Left renal cortex interstitium (tissue), 4 donors: ENCODE measurements at places on chromosomes 5 and 9. TPM values are rescaled to one million over a fixed set of nuclear protein-coding genes. Genes with fewer than 3 reads are reported as not detected.

GRCh38 chr5:127562252-127562651 is 44.8 kb downstream of the PRRC1 start:
- no peak for DNase-seq

DNA sequence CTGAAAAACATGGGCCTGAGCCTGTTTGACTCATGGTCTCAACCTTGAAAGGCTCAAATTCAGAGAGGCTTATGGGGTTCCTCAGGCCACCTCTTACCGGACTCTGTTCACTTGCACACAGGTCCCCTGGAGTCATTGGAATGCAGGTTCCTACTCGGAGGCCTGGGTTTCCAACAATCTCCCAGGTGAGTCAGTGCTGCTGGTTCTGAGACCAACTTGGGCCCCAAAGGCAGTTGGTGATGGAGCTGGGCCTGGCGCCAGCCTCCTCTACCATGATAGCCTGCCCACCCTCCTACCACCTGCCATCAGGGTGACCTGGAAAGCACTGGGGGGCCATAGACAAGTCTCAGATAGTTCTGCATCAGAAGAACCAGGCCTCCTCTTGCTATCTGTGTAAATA is 188.4 kb downstream of the RGS3 start:
- no peak for DNase-seq

DNA sequence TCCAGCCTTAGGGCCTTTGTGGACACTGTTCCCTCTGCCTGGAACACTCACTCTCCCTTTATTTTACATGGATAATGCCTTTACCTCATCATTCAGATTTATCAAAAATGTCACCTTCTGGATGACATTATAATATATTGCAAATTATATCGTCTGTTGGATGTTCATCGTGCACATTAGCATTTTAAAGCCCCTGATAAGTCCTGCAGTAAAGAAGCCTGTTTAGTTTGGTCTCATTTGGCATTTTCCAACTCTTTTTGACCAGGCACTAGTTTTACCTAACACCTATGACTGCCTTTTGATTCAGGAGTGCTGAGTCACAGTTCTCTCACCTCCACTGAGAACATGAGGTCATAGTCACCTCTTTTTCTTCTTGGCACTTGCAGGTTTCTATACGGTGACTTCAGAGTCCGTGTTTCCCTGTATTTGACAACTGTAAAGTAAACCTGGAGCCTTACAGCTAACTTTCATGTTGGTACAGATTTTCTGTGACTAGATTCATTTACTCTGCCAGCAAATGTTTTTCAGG is 57.7 kb upstream of the STC2 start:
- DNase-seq, result no peak

DNA sequence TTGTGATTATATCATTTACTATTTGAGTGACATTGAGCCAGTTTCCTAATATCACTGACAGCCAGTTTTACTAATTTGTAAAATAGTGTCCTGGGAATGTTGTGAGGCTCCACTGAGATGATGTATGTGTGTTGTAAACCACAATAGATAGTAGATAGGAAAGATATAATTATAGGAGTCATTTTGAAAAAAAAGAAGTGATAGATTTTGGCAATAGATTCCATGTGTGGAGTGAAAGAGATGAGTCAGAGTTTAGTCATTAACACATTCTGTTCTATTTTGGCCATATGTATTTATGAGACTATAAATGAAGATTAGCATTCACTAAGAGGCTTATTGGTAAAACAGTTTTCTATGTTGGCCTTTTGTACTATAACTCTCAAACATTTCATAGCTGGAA is 388.2 kb downstream of the FAM170A start:
- DNase-seq, result no peak

DNA sequence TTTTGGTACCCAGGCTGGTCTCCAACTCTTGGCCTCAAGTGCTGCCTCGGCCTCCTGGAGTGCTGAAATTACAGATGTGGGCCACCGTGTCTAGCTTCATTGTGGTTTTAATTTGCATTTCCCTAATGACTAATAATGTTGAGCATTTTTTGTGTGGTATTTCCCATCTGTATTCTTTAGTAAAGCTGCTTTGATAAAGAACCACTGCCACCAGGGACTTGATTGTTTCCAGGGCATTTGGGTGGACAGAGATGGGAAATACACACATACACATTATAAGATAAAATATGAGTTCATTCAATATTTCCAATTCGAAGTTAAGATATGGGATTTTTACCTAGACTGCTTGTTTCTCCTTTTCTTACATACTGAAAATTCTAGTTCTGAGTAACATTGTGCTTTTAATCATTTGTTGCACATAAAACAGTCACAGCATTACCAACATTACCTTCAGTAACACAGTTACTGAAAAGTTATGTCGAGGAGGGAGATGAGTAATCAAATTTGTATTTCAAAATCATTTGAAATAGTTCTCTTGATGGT is 28.9 kb downstream of the HABP4 start:
- DNase-seq, result no peak

- no peak for DNase-seq
These were observed 10.3 kb upstream of the ABL1 start for GRCh38 chr9:130824643-130825350.

Gene CER1
- 2.3 TPM for polyA plus RNA-seq

Gene PCDHA13
- 0.07 TPM for polyA plus RNA-seq
